ENCODE measurements at places on chromosomes 13 and 19.

GRCh38 chr19:22526661-22527272 lies 104.6 kb upstream of the ZNF98 start:
- no peak for ATAC-seq

DNA sequence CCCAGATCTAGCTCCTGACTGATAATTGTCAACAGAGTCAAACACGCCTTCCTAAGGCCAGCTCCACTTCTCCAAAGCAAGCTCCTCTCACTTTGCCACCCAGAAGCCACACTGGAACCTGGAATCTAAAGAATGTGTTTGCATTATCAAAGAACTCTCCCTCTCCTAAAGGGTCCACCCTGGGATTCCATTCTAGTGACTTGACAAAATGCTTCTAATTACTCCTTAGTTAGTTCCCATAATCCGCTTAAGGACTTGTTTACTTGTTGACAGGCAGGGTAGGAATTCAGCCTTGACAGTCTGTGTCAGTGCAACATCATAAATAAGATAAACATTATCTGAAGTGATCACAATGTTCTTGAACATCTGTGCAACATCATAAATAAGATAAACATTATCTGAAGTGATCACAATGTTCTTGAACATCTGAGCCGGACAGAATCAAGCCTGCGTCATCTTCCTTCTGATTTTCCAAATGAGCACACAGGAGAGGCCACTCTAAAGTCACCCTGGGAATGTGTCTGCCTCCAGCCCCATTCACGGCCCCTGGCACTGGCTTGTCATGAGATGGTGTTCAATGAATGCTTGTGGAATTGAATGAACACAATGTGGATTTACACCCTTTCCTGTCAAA lies 512.1 kb downstream of the IRS2 start:
- ATAC-seq: no peak

DNA sequence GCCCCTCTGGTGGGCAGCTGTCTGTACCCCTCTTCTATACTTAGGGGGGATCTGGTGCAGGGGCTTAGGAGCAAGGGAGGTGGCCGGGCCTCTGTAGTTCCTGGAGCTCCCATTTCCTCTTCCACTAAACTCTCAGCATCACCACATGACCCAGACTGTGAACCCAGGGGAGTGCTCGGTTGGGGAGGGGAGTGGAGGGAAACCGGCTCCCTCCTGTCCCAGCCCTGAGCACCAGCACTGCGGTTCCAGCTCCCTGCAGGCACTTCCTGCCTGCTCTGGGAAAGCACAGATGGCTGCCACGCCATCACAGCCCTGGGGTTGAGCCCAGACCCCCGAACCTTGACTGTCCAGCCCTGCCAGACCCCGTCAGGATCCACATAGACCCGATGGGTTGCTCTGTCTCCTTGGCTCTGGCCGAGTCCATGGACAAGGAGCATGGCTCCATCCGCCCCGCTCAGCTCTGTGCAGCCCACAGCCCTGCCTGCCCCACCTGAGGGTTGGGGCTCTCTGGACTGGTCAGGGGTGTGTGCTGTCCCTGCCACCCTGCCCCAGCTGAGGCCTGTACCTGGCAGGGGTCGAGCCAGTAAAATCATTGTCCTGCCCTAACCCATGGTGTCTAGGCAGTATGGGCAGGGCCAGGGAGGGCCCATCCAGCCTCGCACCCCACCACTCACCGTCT lies 36.0 kb upstream of the SLC7A10 start:
- ATAC-seq: no peak

DNA sequence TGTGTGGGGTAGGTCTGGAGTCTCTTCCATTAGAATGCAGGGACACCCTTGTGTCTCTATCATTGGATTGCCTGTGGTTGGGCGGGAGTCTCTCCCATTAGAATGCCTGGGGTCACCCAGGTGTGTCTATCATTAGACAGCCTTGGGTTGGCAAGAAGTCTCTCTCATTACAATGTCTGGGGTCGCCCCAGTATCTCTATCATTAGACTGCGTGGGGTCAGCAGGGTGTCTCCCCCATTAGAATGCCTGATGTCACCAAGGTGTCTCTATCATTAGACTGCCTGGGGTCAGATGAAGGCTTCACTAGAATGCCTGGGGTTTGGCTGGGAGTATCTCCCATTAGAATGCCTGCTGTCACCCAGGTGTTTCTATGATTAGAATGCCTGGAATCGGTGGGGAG lies 1539.0 kb downstream of the UQCRFS1 start:
- no peak for ATAC-seq

DNA sequence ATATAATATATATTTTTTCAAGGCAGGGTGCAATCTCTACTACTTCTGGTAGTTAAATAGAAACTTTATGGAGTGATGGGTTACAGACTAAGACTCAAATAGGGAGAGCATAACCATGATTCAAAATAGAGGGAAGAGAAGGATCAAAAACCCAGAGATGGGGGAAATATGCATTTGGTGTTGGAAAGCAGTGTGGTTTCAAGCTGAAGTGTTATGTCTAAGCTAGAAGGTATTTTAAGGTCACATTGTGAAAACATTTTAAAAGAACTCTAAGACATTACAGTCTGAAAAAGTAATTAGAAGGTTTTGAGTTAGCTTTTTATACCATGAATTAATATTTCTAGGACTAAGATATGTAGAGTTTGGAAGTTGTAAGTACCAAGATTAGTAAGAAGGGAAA lies 2741.4 kb downstream of the PCDH9 start:
- ATAC-seq: no peak

DNA sequence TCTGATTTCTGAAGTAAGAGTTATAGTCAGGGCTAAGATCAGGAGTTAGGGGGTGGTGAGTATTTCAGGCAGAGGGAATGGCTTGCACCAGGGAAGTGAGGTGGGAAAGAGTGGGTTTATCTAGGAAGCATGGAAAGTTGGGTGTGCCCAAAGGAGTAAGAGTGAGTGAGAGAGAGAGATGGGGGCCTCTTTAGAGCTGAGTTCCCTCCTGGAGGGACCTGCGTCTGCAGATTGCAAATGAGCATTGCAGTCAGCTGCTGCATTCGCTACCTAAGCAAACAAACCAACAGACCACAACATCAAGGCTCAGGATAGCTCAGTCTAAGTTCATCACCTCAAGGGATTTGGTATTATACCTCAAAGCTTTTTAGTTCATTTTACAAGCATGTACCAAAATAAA lies 405.8 kb downstream of the FGF9 start:
- ATAC-seq: peak; percentile 23

DNA sequence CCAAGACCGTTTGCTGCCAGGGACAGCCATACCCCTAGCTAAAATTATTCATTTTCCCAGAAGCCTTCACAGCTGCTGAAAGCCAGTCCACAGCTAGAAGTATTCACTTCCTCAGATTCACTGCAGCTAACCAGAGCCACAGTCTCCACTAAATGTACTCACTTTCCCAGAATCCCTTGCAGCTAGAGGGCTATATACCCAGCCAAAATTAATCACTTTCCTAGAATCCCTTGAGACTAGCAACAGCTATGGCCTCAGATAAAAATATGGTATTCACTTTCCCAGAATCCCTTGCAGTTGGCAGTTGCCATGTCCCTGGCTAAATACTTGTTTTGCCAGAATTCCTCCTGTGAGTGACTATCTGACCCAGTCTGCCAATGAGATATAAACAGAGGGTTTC lies 13.8 kb upstream of the MEIS3 start:
- no peak for ATAC-seq

GRCh38 chr13:46310066-46310465 lies 77.0 kb downstream of the RUBCNL start:
- no peak for ATAC-seq

DNA sequence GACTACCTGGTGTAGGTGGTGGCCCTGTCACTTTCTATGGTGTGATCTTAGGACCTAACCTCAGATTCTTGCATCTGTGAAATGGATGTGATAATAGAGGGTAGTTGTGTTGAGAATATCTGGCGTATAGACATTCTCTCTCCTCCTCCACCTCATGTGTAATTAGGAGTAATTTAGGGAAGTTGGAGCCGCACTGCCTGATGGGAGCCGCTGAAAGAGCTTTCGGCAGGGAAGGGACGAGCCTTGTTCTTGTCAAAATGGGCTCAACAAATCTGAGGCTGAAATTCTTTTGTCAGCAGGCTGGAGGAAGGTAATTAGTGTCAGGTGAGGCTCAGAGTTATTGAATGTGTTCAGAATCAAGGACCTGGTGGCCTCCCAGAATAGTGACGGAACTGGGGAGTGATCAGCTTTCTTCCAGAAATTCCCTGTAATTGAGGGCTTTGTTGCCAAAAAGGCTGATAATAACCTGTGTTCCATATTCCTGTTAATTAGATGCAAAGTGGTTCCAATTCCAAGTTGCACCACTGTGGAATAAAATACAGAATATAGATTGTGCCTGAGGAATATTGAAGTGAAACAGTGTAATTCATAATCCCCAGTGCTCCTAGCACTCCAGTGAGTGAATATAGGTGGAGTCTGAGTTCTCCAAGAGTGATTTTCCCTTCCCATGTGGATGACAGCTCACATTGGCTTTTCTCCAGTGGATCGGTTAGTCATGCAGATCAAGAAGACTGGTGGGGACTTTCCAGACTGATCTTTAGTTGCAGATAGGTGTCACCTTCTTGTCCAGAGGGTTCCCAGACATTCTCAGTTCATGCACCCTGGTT lies 47.5 kb downstream of the SPATA13 start:
- no peak for ATAC-seq

GRCh38 chr13:113601166-113602070 lies 16.9 kb downstream of the TFDP1 start:
- no peak for ATAC-seq

DNA sequence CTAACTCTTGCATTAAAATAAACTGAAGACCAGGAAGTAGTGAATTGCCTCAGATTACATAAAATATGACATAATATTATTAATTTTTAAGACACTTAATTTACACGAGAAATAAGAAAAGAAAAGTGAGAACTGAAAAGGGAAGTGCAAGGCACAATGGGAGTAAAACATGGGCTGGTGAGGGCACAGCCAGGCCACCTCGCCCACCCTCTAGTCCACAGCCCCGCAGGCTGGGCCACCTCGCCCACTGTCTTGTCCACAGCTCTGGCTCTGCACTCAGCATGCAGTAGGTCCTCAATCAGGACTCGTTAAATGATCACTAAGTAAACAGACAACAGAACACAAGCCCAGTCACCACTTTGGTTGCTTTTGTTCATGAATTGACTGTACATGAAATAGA lies 67.8 kb upstream of the ARHGEF7 start:
- ATAC-seq: peak; percentile 21

DNA sequence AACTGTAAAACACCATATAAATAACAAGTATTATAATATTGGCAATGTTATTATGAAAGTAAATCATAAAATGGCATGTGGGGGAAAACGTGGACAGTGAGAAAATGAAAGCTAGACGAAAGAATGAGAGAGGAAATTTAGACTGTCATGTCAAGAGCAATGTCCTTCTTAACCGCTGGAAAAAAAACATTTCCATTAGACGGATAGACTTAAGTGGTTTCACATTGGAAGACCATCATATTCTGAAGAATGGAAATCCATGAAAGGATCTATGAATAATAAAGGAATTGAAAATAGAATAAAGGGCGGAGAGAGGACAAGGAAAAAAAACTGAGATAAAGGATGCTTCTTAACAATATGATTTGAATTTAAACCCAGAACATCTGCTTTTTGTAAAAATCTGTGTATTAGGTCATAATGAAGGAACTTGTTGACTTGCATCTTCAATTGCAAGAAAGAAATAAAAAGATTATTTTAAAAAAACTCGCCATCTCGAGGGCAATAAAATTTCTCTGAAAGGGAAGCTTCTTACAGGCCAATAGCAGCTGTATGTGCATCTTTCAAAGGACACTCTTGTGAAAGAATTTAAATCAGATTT lies 90.6 kb downstream of the SPRY2 start:
- no peak for ATAC-seq

DNA sequence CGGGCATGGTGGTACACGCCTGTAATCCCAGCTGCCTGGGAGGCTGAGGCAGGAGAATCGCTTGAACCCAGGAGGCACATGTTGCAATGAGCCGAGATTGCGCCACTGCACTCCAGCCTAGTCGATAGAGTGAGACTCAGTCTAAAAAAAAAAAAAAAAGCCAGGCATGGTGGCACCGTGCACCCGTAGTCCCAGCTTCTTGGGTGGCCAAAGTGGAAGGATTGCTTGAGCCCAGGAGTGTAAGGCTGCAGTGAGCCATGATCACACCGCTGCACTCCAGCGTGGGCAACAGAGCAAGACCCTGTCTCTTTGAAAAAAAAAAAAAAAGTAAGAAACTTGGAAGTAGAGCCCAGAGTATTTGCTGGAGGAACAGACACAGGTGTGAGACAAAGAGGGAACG lies 27.7 kb downstream of the CCDC8 start:
- no peak for ATAC-seq

GRCh38 chr13:39676315-39676876 lies 20.9 kb downstream of the COG6 start:
- ATAC-seq: no peak

DNA sequence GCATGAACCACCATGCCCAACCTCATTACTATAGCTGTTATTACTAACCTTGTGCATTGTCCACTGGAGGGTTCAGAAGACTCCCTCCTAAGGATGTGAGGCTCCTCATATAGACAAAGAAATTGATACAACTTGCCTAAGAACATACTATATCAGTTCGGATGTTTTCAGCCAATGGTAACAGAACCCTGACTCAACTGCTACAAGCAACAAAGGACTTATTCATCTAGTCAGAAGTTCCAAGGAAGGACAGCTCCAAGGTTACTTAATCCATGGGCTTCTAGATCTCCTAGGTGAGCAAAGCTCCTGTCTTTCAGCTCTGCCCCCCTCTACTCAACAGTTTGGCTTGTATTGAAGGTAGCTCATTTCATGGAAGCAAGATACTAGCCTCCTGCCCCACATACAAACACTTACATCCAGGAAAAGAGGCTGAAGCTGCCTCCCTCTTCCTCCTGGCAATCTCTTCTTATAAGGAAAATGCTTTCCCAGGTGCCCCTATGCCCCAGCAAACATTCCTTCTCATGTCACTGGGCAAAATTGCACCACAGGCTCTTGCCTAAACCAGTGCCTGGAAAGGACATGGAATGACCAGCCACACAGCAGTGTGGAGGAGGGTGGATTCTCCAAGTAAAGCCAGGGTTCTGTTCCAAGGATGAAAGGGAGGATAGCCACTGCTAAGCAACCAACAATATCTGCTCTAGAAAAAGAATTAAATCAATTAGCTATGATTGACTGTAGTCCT lies 497.8 kb downstream of the FOXO1 start:
- no peak for ATAC-seq

DNA sequence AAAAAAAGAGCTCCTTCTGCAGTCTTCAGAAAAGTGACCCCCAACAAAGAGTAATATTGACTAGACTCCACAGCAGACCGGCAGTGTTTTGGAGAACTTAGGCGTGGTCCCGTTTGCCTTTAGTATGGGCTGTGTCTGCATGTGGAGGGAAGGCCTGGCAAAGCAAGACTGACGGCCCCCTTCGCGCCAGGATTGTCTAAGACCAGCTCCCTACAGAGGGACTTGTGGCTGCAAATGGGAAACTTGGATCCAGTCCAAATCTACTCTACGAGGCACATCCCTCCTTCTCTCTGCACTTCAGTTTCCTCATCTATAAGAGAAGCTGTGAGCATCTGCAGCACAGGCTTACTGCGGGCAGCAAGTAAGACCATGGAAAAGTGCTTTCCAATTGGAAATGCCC lies 350.0 kb downstream of the ZNF536 start:
- ATAC-seq: no peak

- ATAC-seq: no peak
Observed at GRCh38 chr13:20080377-20081164, 80.3 kb downstream of the GJA3 start.

All from activated T-helper 17 cell treated with anti-CD3 and anti-CD28 coated beads, Interleukin-2, amount 50 U/mL, for 72 hours (primary cell).